ENCODE measurements at places on chromosomes 2 and 18. TPM values are rescaled to one million over a fixed set of nuclear protein-coding genes. Genes with fewer than 3 reads are reported as not detected.

The TMEFF2 gene
- 0.07 TPM for total RNA-seq

The SIX3 gene
- not detected for total RNA-seq

The AGXT gene
- total RNA-seq = not detected

The MROH2A gene
- not detected for total RNA-seq

The CCDC102B gene
- 0.93 TPM for total RNA-seq
